Caki2 (cell line): ENCODE measurements at places on chromosomes 4 and X.

GRCh38 chrX:110614596-110614995 lies 181.0 kb downstream of the CHRDL1 start:
- no peak for DNase-seq

DNA sequence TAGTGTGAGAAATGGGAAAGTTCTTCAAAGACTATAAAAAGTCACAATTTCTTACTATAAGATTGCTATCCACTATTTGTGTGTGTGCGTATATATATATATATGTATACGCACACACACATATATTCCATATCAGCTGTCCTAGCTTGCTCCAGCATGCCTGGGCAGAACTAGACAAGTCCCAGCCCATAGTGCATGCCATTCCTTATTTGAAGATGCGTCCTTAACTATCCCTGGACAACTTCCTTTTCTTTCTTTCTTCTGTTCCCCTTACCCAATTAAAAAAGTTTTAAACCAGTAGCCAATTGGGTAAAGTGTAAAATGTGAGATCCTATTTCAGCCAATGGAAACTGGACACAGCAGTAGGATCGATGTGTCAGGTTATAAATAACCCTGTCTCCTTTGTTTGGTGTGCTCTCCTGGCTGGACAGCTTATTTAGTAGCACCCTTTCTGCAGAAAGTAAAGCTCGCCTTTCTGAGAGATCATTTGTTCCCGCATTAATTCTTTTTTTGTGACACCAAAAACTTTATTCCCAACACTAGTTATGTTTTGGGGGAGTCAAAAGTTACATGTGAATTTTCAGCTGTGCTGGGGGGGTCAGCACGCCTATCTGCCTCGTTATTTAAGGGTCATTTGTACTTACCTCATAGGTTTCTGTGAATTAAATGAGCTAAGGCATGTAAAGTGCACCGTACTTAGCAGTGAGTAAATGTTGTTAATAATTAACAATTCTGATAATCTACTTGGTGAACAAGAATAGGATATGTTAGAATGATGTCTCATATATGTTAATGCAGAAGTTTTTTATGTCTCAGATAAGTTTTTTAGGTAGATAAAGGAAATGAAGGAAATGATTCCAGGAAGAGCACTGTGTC lies 40.9 kb downstream of the KDM6A start:
- DNase-seq = peak; percentile 43

- no peak for DNase-seq
These were observed 61.8 kb upstream of the STOX2 start for GRCh38 chr4:183843248-183843671.

GRCh38 chrX:9071031-9071650 lies 37.2 kb upstream of the FAM9B start:
- peak; percentile 15 for DNase-seq

DNA sequence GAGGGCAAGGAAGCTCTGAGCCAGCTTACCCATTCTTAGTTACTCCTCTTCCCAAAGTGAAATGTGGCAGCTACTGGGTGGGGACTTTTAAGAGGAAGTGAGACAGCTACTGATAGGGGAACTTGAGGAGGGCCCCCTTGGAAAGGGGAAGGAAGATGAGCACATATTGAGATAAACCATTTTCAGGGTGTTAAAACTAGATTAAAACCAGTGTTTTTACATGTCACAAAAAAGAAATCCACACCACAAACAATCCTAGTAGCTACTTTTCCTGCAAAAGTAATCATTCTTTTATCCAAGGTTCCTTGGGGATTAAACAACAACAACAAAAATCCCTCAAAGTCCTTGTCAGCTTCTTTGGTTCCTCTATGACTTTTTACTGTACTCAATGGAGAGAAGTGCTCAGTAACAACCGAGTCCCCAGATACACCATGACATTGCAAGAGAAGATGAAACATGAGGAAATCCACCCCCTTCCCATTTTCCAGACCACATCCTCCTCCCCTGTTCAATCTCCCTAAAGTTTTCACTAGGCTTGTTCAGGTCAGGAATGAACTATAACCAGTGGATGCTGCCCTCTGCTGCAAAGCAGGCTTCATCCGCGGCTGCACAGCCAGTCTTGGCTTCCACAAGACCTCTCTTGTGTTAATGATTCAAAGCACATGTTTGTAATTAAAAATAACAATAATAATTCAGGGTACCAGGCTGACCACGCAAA lies 113.5 kb upstream of the TMEM164 start:
- DNase-seq = no peak

DNA sequence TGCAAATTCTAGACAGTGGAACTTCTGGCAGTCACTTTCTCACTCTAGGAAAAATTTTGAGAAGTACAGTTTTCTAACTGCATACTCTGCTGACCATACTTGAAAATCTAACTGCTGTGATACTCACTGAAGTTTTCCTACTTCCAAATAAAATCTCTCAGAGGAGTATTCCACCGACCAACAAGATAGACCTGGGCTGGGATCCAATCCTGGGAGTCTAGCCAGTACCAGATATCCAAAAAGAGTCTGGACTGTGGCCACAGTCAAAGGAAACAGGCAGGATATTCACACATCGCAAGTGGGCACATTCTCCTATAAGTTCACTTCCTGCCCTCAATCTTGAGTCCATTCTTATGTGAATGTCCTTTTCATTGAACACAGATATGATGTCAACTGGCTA lies 1138.7 kb upstream of the PCDH7 start:
- no peak for DNase-seq

- DNase-seq = no peak
These were observed 316.7 kb downstream of the ANTXR2 start for GRCh38 chr4:79756140-79756895.

DNA sequence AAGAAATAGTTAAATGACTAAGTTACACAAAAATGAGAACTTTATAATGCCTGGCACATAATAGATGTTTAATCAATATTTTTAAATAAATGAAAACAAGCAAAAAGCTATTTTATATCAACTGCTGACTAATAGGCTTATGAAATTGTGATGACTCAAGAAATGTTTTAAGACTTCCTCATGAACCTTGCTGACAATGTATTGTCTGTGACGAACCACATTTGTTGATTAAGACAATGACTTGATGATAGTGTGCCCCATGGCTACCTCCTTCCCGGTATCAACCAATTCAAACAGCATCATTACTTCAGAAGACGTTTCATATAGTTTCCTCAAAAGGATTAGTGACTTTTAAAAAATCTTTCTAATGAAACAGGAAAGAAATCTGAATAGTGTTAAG lies 7.9 kb downstream of the CXCL6 start:
- no peak for DNase-seq

DNA sequence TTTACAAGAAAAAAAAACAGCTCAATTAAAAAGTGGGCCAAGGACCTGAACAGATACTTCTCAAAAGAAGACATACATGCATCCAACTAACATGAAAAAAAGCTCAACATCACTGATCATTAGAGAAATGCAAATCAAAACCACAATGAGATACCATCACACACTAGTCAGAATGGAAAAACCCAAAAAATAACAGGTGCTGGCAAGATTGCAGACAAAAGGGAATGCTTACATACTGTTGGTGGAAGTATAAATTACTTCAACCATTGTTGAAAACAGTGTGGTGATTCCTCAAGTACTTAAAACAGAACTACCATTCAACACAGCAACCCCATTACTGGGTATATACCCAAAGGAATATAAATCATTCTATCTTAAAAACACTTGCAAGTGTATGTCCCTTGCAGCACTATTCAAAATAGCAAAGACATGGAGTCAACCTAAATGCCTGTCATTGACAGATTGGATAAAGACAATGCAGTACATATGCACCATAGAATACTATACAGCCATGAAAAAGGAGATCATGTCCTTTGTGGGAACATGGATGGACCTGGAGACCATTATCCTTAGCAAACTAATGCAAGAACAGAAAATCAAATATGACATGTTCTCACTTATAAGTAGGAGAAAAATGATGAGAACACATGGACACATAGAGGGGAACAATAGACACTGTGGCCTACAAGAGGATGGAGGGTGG lies 97.6 kb downstream of the RAB28 start:
- DNase-seq = no peak

GRCh38 chr4:4481399-4481994 lies 60.4 kb downstream of the STX18 start:
- no peak for DNase-seq

DNA sequence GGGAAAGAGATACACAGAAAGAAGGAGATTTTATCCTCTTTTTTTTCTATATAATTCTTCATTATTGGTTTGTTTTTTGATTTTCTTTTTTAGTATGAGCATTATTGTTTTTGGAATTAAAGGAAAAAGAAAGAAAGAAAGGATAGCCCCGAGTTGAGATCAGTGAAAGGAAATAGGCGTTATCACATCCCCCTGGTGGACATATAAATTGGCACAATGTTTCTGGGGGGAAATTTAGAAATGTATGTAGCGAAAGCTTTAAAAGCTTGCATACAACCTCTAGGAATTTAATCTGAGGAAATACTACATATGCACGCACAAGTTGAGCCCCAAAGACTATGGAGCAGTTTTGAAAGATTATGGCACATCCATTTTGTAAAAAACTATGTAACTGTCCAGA lies 226.3 kb upstream of the LDB2 start:
- no peak for DNase-seq

GRCh38 chr4:20883231-20883630 lies 183.0 kb downstream of the PACRGL start:
- peak; percentile 63 for DNase-seq

DNA sequence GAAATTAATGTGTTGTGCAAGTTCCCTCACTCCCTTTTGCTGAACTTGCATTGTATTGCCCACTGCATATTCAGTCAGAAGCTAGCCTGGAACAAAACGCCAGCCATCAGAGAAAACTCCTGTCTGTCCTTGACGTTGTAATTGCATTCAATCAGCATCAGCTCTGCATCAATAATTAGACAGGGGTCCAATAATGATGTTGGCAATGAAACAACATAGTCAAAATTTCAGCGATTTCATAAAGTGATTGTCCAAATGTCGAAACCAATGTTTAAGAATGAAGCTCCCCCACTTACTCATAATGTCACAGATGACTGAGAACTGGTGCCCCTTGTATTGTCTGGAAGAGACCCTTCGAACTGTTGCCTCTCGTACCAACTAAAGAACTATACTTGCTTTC lies 504.2 kb upstream of the TENM3 start:
- DNase-seq = no peak

GRCh38 chrX:152652467-152652866 lies 14.8 kb downstream of the GABRQ start:
- no peak for DNase-seq

- no peak for DNase-seq
These were observed 129.7 kb upstream of the USP38 start for GRCh38 chr4:143054971-143055370.

- DNase-seq = no peak
These were observed 134.4 kb upstream of the JADE1 start for GRCh38 chr4:128675083-128675482.

GRCh38 chr4:42080306-42080705 lies 72.1 kb downstream of the BEND4 start:
- no peak for DNase-seq

DNA sequence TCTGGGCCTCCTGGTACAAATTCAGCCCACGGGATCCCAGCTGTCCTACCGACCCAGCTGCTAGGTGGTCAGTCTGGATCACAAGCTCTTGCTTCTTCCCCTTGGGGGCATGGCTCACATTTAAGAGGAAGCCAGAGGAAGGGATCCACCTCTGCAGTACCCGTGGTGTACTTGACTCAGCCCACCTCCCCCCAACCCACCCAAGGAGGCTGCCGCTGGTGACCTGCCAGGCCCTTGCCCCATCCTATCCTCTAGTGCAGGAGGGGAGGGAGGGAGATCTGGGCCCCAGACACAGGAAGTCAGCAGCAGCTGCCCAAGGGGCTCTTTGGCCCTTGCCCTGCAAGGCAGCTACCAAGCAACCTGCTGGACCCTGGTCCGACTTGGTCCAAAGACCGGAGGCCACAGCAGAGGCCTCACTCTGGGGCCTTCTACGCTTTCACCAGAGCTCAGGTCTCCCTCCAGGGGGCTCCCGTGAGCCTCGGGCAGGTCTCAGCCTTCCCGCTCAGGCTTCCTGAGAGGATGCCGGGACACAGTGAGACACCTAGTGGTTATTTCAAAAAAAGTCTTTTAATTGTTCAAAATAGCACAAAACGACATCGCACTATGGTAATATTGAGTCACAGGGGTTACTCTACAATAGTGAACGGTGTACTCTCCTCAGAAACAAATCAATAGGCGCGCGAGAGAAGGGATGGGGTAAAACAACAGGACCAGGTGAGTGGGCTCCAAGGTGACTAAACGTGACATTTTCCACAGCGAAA lies 2.7 kb upstream of the RENBP start:
- peak; percentile 58 for DNase-seq

DNA sequence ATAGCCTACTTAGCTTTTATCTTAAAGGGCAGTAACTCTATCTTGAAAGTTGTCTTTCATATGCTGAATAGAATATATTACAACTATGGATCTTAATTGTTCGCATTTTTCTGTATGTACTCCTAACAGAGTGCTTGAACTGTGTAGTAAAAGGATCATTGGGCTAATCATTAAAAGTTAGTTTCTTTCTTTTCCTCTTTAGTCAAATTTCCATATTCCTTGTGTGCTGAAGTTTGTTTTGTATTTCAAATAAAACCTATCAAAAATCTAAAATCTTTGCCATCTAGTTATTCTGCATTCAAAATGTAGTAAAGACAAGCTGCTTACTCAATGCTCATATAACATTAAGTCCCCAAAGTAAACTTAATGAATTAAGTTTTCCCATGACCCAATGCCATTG lies 182.7 kb downstream of the HTR2C start:
- DNase-seq = no peak

GRCh38 chr4:106909486-106910188 lies 126.5 kb downstream of the DKK2 start:
- no peak for DNase-seq

DNA sequence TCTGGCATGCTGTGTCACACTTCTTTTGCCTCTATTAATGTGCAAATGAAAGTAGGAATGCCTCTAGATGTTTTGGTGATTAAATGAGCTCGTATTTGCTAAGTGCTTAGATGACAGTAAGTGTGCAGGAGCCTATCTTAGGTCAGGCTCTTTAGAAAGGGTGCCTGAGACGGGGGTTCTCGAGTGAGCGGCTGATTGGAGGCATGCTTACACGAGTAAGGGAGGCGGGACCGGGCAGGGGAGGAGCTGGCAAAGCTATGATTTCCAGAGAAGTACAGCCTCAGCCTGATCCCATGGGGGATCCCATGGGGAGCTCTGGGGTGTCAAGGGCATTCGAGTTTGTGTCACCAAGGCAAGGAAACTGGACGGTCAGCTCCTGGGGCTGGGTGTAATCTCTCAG lies 44.8 kb downstream of the CLDN34 start:
- no peak for DNase-seq

DNA sequence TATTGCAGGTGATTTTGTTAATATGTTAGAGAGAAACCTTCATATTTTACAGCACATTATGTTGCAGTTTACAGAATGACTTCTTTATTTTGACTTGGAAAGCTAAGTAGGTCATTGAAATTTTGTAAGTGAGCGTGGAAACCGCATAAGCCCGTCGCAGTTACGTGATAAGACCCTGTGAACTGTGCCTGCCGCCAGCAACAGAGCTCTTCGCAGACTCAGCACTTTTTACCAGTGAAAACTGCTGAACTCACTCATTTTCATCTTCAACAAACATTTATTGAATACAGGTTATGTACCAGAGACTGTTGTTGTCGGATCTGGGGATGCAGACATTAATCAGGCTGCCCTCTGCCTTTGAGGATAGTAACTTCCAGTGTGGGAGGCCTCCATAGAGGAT lies 355.7 kb downstream of the HS3ST1 start:
- DNase-seq = no peak
